ENCODE measurements at places on chromosomes 6 and 20.

- peak; percentile 1 for DNase-seq
Observed at GRCh38 chr6:122789182-122790027, at the start of gene SMPDL3A. Gene SMPDL3A (plus strand): TSS chr6:122789258. CDS start chr6:122789347, 89 bp downstream.

DNA sequence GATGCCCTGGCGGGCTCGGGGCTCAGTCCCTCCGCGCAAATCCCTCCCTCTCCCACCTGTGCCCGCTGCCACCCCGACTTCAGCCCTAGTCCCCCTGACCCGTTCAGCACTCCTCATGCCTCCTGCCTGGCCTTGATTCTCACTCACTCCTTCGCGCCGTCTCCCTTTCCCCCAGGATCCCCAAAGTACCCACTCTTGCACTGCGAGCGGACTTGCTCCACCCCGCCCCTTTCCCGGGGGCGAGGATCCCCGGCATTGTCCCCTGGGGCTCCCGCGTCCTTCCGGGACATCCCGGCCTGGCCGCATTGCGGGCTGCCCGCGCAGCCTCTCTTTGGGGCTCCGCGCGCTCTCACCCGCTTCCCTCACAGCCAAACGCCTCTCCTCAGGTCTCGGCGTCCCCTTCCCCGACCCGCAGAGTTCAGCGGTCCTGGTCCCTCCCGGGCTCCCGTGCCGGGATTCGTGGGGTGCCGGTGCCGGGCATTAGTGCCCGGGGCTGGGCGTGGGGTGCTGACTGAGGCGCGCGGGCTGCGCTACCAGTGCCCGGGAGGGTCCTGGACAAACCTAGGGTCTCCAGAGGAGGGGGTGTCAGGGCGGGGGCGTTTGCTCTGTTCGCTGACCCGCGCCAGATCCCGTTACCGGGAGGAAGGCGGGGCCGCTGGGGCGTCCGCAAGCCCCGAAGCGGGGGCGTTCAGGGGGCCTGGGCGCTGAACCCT, 45.5 kb upstream of the SUPT3H start:
- DNase-seq: no peak

DNA sequence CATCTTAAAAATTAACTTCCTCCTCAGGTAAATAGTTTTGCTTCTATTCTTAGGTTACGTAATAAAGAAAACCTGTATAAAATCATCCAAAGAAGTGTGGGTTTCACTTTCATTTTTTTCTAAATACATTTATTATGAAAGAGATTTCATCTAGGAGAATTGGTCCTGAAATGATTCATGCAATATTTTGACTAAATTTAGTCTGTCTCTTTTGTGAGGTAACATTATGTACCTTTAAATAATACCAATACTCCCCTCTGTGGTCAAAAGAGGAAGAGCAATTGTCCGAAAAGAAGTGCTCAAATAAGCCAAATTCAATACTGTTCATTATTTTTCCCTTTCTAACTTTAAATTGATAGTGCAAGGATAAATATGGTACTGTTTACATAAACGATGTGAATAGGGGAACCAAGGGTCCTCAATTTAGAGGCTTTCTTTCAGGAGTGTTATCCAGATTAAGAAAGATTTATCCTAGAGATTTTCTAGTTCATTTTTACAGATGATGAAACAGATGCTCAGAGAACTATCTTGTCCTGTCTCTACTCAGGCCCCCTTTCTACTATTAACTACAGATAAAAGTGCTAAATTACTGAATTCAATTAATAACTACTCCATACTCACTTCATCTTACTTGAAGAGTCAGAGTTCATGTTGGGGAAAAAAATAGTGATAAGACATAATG, 26.2 kb downstream of the CYP39A1 start:
- DNase-seq: no peak

DNA sequence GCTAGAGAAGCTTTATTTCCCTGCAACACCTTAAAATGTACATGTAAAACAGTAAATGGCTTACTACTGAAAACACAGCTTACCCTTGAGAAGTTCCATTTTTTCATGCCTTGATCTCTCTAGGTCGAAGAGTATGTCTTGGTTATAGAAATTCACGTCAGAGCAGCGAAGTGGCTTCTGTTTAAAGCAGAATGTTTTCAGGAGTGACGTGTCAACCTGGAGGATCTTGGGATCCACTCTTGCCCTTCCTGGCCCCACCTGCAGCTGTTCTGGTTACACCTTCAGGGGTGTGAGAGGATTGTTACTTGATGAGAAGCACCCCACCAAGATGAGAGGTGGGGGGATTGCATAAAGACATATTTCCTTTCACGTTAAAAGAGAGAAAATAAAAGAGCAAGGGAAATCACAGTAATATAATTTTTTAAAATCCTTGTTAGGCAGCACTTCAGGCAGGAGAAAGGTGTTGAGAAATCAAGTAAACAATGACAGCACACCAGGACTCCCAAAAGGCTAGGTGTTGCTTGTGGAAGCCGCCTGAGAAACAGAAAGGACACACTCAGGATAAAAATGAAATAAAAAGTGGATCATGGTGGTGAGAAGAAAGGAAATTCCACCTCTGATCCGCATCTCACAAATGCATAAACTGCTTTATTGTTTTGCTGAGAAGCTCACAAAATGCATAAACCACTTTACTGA, 149.7 kb downstream of the UNC5CL start:
- DNase-seq: no peak

GRCh38 chr20:53085720-53086119, 113.6 kb downstream of the TSHZ2 start:
- no peak for DNase-seq

DNA sequence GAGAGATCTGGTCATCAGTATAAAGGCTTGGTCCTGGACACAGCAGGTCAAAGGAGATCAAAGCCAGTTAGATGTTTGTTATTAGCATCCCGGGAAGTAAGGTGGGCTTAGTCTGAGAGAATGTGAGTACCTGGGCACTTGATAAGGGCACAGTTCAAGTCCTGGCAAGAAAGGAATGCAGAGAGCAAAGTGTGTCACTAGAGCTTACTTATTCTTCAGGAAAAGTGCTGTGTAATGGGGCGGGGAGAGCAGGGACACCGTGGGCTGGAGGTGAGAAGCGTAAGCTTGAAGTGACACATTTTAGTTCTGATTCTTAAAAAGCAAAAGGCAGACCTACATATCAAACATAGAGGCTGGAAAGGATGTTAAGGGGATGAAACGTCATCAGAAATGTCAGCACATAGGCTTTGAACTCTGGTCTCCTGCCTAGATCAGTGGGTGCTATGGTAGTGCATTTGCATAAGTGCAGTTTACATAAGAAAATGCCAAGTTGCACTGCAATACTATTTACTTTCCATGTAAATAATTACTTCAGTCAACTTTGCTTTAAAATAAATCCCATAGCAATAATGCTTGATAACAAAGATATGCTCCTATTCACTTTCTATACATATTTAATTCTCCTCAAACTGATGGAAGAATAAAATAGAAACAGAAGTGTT, 2.6 kb downstream of the SAMD5 start:
- DNase-seq: no peak

DNA sequence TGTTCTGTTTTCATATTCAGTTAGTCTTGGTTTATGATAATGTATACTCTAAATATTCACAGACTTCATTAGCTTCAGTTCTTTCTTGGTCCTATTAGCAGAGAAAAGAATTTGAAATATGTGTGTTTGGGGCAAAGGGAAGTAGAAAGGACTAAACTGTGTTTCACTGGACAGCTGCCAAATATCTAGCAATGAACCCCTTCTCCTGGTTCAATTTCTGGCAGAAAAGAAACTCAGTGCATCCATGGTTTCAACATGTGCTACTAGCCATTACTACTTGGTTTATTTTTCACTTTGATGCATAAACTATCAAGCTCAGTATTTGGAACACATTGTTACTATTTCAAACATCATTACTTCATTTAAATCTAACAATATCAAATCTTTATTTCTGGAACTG, 43.6 kb downstream of the FBXL4 start:
- DNase-seq: no peak

DNA sequence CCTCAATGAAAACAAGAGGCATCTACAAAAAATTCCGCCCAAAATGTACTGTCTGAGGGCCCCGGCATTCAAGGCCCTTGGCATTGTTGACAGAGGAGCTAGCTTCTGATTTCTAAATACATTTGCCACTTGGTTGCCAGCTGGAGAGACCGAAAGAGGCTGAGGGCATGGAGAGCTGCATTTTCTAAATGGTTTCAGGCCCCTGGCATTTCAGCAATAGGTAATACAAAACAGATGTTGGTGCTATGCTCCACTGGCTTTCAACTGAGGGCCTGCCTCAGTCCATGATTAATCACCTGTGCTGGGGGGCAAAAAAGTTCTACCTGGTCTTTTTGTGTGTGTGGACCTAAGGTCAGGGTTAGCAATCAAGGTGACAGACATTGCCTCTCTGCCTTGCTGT, 79.5 kb upstream of the ISM1 start:
- DNase-seq: no peak

DNA sequence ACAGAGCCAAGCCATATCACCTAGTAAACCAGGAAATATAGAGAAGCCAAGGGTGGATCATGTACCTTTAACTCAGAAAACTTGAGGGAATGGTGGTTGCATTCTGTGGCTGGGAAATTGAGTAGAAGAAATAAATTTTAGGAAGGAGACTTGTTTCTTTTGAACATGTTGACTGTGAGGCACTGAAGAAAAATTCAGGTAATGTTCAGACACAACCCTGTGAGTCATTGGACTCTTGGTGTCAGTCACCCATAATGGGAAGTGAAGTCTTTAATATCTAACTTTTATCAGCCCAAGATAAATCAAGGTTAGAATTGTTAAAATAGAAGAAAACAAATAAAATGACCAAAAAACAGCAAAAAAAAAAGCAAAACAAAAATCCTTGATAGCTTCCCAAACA, 98.8 kb upstream of the GRIK2 start:
- no peak for DNase-seq

- no peak for DNase-seq
Observed at GRCh38 chr6:118168421-118168820, 261.4 kb downstream of the SLC35F1 start.

DNA sequence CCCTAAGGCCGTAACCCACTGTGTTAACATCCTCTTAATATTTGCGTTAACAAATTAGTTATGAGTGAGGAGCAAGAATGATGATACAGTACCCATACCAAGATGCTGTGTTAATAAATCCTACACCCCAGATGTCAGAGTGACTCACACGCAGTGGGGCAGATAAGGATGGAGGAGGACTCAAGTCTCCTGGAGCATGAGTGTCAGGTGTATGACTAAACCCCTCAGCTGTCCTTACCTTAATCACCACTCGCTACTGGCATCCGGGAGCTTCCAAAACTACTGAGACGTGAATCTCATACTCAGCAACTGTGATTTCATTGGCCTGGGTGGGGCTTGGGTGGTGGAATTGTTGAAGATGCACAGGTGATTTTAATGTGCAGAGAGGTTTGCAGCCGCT, 131.3 kb upstream of the MTHFD1L start:
- DNase-seq: no peak

GRCh38 chr6:21022343-21023107, 488.3 kb downstream of the CDKAL1 start:
- DNase-seq: no peak
